ENCODE measurements at places on chromosomes 11 and 22.
A peak's percentile ranks its signal among the peaks of the same experiment; 100 is the strongest.

GRCh38 chr22:46971099-46971763, 208.8 kb downstream of the TBC1D22A start:
- DNase-seq: no peak

DNA sequence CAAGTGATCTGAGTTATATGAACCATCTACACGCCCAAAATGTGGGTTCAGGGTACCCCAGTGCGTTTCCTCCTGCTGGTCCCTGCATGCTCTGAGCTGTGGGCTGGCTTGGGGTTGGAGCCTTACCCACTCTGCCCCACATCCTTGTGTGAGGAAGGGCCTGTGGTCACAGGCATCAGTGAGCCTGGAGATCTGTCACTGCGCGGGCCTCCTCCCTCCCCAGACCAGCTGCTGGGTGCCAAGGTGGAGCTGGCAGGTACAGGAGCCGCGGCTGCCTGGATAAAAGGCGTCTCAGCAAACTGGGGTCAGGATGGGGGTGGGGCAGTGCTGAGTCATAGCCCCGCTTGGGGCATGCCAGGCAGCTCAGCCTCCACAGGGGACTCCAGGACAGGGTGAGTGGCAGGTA, 17.9 kb downstream of the GNAZ start:
- no peak for DNase-seq

DNA sequence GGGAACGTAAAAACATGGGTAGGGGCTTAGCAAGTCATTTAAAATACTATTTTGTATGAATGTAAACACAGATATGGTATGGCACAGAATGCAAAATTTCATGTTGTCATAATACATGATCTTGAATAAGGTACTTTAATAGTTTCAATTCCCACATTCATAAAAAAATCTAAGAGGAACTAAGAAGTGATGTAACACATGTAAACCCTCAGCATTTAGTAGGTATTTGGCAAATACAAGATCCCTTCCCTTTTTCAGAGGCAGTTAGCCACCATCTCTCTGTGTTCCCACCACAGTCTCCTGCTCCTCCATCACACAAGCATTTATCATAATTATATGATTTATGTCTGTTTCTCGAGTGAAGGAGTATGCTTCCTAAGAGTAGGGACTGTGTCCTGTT, 251.8 kb downstream of the TENM4 start:
- no peak for DNase-seq

DNA sequence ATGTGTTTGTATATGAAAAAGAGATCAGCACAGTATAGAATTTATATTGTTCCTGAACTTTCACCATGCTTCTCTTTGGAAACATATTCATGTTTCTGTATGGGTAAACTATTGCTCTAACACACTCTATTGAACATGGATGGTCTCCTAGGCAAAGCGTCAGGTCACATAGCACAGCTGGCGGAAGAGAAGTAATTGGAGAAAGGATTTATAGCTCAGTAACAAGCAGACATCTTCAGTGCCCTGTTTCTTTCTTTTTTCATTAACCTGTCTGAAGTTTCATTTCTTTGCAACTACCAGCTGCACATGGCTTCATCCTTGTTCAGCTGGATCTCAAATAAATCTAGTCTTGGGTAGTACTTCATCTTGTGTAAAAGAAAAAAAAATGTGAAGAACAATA, 84.4 kb upstream of the TRPC6 start:
- no peak for DNase-seq

DNA sequence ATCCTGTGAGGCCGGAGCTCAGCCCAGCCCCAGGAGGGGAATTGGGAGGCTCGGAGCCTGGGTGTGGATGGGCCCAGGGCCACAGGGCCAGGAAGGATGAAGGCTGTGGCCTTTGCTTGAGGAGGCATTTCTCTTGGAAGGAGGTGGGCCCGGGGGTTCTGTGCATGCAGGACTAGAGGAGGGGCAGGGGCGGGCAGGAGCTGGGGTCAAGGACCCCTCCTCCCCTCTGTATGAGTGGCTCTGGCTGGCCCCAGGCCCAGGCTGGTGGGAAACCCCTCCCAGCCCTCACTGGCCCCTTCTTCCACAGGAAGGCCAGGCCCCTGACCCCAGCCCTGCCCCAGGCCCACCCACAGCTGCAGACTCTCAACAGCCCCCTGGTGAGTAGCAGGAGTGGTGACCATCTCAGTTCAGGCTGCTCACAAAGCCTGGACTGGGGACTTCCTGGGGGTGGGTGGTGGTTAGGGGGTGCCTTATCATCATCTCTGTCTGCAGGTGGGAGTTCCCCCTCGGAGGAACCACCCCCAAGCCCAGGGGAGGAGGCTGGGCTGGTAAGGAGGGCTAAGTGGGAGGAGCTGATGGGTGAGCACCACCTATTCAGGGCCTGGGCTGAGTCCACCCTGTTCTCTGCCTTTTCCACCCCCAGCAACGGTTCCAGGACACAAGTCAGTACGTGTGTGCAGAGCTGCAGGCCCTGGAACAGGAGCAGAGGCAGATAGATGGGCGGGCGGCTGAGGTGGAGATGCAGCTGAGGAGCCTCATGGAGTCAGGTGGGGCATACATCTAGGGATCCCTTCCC, 6.0 kb downstream of the KCNK7 start:
- no peak for DNase-seq

GRCh38 chr22:22687638-22688500, 43.5 kb downstream of the GGTLC2 start:
- no peak for DNase-seq

GRCh38 chr22:32796865-32797573, 4.5 kb upstream of the TIMP3 start:
- DNase-seq: peak; percentile 2

- DNase-seq: no peak
These were observed 30.3 kb downstream of the SAMM50 start for GRCh38 chr22:43985532-43985931.

GRCh38 chr11:4523666-4524065, 21.3 kb upstream of the OR52M1 start:
- no peak for DNase-seq

- DNase-seq: no peak
These were observed 349.8 kb upstream of the B3GAT1 start for GRCh38 chr11:134761926-134762247.

DNA sequence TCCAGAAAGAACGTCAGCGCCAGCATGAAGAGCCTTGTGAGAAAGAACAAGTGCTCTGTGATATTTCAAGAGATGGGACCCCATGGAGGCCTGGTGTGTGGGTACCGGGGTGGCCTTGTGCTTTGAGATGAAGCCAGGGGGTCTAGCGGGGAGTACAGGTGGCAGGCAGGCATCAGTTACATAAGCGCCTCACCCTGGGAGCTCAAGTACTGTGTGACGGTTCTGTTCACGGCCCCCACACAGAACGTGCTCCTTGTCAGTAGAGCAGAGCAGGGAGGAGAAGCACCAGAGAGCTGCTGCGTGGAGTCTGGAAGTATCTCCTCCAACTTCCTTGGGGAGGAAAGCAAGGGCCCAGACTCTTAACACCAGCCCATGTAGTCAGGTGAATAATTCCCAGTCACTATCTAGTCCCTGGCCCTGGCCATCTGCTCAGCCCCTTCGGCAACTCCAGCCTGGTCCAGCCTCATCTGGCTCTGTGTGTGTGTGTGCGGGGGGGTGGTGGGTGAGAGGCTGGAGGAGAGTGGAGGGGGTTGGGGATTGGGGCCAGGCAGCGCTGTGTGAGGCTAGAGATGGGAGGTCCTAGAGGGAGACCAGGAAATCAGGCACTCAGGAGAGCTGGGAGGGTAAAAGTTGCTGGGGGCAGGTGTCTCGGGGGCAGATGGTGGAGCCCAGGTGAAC, 32.4 kb downstream of the MCM5 start:
- no peak for DNase-seq

DNA sequence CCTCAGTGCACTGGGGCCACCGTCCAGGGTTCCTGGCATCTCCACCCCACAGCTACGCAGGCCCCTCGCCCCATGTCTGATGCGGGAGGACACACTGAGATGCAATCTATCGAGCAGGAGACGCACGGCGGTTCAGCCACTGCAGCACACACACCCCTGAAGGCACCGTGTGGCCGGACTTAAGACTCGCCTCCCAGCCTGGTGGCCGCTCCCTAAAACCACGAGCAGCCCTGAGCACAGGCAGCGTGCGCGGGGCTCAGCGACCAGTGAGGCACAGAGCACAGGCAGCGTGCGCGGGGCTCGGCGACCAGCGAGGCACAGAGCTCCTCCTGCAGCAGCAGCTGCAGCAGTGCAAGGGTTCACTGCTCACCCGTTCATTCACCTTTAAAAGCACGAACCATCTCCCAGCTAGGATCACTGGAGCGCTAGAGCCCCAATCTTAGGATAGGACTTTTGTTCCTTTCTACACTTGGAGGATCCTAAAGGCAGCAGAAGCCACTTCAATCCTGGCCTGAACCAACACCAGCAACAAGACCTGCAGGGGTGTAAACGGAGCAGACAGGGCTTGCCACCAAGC, 31.4 kb downstream of the TOLLIP start:
- DNase-seq: no peak

DNA sequence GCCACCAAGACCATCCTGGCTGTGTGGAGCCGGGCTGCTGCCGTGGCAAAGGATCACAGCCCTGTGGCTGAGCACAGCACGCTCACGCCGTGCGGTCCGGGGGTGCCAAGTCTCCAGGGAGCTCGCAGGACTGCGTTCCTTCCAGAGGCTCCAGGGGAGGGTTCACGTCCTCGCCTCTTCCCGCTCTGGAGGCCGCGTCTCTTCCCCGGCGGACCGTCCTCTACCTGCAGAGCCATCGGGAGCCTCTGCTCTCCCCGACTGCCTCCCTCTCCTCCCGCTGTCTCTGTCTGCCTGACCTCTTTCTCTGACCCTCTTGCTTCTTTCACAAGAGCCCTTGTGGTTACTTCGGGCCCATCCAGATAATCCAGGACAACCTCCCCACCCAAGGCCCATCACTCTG, 11.4 kb upstream of the MUC5AC start:
- DNase-seq: no peak
